ENCODE measurements at places on chromosomes 13 and 19. TPM values are rescaled to one million over a fixed set of nuclear protein-coding genes. Genes with fewer than 3 reads are reported as not detected.

GRCh38 chr13:99648066-99648665 lies 146.9 kb downstream of the TM9SF2 start:
- no peak for DNase-seq

DNA sequence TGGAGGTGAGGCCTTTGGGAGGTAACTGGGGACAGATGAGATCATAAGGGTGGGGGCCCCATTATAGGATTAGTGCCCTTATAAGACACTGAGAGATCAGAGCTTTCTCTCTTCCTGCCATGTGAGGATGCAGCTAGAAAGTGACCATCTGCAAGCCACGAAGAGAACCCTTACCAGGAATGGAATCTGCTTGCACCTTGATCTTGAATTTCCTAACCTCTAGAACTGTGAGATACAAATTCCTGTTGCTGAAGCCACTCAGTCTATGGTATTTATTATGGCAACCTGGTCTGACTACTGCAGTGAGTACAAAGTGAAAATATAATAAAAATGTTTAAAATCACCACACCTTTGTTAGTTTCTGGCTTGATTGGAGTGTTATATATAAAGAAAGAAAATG lies 388.0 kb downstream of the LMO7 start:
- no peak for DNase-seq

- no peak for DNase-seq
These were observed 45.8 kb downstream of the TGDS start for GRCh38 chr13:94550062-94550738.

Gene PSPC1
- polyA plus RNA-seq, result 44.6 TPM

DNA sequence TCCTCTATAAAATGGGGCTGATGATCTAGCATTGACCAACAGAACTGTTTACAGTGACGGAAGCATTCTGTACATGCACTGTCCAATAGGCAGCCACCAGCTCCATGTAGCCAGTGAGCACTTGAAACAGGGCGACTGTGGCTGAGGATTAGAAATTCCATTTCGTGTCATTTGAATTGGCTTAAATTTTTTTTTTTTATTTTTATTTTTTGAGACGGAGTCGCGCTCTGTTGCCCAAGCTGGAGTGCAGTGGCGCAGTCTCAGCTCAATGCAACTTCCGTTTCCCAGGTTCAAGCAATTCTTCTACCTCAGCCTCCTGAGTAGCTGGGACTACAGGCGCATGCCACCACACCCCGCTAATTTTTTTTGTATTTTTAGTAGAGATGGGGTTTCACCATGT lies 3.0 kb downstream of the PRKCG start:
- DNase-seq, result no peak

Gene FUT6
- polyA plus RNA-seq, result not detected
